ENCODE measurements at places on chromosomes 7 and 10.
A peak's percentile ranks its signal among the peaks of the same experiment; 100 is the strongest.

DNA sequence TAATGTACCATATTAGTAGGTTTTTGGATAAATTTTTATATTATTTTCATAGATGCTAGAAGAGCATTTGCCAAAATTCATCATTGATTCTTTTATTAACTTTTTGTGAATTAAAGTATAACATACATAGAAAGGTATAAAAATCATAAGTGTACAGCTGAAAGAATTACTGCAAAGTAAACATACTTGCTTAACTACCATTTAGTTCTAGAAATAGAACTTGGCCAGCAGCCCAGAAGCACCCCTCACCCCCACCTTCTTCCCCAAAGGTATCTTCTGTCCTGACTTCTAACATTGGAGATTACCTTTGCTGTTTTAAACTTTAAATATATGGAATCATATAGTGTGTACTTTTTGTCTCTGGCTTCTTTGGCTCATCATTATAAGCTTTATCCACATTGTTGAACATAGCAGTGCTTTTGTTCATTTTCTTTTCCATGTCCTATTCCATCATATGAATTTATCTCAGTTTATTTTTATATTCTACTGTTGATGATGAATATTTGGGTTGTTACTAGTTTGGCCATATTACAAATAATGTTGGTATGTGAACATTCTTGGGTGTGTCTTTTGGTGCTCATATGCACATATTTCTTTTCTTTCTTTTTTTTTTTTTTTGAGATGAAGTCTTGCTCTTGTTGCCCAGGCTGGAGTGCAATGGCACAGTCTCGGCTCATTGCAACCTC lies 142.8 kb downstream of the ADK start:
- no peak for DNase-seq

DNA sequence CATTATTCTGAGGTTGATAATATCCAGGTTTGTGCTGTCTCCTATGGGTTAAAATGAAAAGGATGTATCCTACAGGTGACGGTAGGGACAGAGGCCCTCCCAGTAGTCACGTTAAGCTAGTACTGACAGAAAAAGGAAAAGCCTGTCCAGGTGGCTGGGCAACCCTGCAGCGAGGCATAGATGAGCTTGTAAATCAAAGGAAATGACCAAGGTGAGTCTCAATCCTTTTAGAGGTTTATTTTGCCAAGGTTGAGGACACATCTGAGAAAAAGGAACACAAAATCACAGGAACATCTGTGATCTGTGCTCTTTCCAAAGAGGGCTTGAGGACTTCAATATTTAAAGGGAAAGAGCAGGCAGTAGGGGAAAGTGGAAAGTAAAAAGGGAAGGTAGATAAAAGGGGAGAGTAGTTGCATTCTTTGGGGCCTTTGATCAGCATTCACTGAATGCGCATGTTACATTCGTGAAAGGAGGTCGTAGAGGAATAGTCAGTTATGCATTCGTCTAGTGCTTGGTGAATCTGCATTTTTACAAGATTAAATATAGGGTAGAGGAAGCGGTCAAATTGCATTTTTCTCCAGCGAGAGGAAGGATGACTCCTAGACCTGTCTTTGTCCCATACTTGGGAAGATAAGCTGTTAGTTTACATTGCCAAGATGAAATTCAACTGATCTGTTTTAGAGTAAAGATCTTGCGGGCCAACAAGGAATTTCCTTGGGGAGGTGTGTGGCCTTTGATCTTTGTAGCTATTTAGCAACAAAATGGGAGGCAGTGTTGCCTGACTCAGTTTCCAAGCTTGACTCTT lies 884 bp upstream of the GSTO1 start:
- DNase-seq, result no peak

- peak; percentile 32 for DNase-seq
These were observed 13.7 kb downstream of the CISD1 start for GRCh38 chr10:58282615-58283014.

GRCh38 chr7:119374436-119374835 lies 898.5 kb upstream of the KCND2 start:
- DNase-seq, result no peak

DNA sequence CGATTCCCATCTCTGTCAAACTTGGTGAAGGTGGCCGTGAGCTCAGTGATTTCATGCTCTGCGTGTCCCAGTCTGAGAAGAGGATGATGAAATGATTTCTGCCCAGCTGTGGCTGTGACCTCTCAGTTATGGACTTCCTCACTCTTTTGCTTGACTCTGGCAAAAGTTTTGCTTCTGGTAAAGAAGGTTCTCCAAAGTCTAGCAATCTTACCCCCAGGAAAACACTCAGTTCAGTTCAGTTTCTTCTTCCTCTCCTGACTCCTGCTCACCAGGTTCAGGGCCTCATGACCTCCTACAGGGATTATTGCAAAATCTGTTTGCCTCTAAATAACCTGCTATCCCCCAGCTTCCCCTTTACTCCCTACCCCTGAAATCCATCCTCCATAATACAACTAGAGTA lies 4.9 kb upstream of the BLOC1S2 start:
- no peak for DNase-seq

DNA sequence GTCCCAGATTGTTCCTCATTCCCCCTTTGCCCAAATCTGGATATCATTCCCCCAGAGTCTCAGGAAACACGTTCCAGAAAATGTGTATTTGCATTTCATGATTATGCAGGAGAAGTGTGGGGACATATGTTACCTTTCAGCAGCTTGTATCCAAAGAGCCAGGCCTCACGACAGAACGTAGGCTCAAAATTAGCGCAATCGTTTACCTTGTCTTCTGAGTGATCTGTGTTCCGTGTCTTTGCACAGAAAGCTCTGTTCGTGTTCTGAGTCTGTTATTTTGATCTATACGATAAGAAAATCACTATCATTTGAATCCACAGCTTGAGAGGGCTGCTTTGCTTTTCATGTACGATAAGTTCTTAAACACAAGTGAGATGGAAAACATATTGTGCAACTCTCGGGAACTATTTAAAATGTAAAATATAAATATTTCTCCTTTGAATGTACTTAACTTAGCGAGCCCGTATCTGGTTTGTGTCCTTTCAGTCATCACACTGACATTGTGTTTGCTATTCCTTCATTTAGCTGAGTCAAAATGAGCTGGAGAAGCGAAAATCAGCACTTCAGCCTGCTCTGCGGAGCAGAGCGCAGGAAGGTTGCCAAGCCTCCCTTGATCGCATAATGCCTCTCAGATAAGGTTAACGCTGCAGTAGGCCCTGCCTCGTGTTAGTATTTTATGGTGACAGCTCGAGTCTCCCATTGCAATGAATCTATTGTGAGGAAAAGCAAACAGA lies 80.2 kb upstream of the CACNB2 start:
- no peak for DNase-seq

GRCh38 chr10:76732306-76732705 lies 905.3 kb downstream of the KCNMA1 start:
- no peak for DNase-seq

DNA sequence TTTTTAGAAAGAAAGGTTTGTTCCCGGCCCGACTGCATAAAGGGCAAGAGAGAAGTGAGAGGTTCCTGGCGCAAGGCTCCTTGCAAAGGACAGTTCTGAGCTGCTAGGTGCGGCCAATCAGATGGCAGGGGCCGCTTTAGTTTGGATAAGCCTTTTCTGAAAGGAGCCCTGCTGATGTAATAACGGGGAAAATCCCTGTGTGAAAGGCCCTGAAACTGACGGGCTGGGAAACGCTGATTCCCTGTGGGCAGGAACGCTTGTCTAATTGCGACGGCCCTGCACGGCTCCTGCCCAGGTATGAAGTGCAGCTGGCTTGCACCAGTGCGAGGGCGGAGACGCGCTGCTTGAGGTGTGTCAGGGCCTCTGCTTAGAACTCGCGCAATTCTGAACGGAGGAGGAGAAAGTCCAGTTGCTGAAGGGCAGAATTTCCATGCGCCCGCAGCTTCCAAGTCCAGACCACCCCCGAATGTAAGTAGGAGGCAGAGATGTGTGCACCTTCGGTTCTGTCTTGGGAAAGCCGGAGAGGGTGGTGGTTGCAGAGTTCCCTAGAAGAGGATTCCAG lies 30.5 kb downstream of the TACC2 start:
- DNase-seq, result no peak

GRCh38 chr7:102117743-102118142 lies 168.9 kb upstream of the SH2B2 start:
- DNase-seq, result no peak

DNA sequence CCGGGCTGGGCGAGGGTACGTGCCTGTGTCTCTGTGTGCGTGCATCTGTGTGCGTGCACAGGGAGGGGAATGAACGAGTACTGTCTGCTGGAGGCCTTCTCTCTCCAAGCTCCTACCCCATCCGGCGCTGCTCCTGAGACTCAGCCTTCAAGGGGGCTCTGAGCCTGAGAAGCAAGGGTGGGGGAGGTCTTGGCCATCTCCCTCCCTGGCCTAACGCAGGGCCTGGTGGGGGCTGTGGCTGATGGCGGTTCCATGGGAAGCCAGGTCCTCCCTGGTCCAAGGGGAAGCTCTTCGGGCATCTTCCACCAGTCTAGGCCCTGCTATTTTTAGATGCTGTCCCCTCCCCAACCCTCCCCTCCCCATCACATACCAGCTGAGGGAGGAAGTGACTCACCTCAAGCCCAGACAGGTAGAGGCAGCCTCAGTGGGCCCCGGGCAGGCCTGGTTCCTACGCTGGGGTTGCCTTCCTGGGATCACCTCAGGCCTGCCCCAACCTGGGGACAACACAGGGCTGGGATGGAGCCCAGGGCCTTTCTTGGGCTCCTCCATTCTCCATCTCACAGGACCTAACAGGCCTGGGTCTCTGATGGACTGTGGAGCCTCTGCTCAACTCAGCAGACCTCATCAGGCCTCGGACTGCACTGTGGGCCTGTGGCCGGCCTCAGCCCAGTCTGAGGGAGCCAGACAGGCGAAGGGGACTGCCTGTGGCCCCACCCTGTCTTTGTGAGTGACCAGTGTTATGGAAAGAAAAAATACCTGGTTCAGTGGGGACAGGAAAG lies 32.2 kb downstream of the DNAJB12 start:
- peak; percentile 66 for DNase-seq

GRCh38 chr10:44016589-44017482 lies 368.1 kb downstream of the CXCL12 start:
- no peak for DNase-seq

- DNase-seq, result no peak
These were observed 166.5 kb downstream of the LRMDA start for GRCh38 chr10:75597773-75598440.

DNA sequence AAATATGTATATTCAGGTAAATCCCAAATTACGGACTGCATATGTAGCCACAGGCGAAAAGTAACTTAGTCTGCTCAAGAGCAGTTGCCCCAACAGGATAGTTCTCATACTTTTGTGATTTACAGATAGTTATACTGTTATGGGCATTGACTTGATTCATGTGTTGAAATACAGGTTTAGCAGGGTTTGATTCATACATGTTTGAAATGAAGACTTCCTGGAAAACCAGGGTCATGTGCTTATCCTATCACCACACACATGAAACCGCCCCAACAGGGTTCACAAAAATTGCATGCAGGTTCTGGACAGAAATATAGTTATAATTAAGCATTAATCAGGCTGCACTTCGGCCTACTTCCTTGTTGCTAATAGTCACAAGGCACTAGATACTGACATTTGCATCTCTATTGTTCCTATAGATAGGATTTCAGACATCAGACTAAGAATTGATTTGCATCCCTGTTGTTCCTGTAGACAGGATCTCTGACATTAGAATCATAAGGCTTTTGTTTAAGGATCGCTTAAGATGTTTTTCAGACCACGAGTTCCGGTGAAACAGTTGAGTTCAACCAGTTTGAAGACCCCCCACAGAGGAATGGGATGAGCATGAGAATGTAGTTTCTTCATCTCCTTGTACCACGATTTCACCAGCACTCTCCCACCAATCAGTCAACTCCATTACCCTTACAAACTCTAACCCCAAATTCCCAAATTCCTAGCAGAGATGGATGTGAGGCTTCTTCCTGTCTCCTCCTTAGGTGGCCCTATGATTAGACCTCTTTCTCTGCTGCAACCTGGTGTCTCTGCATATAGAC lies 2.0 kb upstream of the ZNF398 start:
- DNase-seq, result no peak

Measured in CD4-positive, alpha-beta T cell treated with Interleukin-4 for 4 hours (primary cell).